NCI-H1694 (cell line): ENCODE measurements at places on chromosomes 3 and 15.
A peak's percentile ranks its signal among the peaks of the same experiment; 100 is the strongest.

- no peak for DNase-seq
Measured at GRCh38 chr3:82281205-82281604, 519.8 kb upstream of the GBE1 start.

- no peak for DNase-seq
Measured at GRCh38 chr15:47333734-47334133, 383.6 kb upstream of the SEMA6D start.

DNA sequence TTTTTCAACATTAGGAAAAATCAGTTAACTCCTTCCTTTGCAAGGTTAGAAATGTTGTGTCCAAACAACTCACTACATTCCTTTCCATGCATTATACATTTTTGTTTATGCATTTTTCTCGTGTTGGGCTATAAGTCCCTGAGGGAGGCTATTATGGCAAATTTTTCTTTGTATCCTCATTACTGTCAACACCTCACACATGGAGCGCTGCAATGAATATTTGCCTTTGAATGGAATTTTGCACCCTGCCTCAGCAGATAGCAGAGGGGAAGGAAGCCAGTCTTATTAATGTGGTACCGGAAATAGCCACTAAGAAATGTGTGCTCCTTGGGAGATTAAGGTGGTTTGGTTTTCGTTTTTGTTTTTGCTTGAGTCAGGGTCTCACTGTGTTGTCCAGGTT lies 134.7 kb downstream of the THSD4 start:
- no peak for DNase-seq

DNA sequence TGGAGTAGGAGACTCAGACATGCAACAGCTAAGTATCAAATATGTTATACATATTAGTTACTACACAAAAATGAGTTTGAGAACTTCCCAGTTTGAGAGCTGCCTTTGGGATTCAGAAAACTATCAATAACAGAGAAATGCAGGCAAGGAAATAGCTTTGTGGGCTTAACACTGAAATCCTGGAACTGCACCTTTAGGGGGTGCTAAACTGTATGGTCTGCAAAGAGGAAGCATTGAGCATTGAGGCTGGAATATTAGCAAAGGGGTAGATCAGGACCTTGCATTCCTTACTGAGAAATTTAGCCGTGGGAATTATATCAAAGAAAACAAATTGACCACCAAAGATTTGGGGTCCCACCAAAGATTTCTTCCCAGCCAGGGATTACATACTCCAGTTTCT lies 580.0 kb downstream of the ZNF385D start:
- DNase-seq: no peak

DNA sequence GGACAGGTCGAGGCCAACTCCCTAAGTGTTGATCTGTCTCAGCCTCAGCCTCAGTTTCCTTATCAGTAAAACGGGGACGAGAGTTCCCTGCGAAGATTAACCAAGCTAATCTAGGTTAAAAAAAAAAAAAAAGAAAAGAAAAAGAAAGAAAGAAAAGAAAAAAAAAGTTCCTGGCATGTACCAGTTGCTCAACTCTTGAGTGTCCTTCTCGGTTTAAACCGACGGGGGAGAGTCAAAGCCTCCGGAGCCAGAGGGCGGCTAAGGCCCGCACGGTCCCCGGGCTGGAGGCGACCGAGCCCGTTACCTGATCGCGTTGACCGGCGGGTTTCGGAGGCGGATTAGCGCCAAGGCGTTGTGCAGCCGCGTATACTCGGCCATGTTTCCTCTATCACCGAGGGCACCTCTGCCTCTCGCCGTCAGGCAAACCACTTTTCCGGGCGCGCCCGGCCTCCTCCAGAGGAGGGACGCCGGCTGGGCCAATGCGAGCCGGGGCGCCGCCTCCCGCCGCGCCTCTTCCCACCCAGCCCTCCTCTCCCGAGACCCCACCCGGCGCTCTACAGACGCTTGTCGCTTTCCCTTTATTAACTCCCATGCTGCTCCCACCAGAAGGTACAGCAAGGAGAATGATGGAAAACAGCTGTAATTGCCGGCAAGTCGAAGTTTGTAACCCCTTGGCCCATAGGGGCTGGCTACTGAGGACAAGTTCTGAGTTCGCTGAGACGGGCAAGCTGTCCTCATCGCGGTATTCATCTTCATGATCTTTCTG lies at the start of gene EHHADH:
EHHADH (minus strand) TSS at position 405 of the 766 bp plus-strand sequence; CDS start at position 378, 27 bp downstream.
- DNase-seq: no peak

GRCh38 chr3:170327040-170327808 lies 30.3 kb upstream of the SKIL start:
- no peak for DNase-seq

DNA sequence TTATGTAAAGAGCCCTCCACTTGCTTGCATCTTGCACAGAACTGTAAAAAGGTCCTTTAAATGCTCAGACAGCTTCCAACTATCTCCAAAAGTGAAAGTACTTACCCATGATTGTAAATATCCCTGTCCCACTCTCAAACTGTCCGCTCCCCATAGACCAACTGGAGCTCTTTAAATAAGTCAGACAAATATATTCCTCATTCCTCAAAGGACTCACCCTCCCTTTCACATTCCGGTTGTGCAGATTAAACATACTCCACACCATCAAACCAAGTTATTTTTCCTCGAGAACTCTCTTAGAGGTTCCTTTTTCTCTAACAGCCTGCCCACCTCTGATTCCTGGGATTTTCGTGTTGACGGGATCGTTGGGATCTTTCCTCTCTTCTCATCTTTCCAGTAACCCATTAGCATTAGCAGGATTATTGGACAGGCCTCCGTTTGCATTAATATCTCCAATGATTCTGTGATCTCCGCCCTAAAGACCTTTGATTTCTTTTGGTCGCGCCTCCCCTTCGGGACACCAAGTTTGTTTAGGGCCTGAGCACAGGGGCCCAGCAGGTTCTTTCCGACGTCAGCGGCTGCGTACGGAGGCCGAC lies 763 bp downstream of the GOLGB1 start:
- no peak for DNase-seq

- peak; percentile 84 for DNase-seq
Measured at GRCh38 chr15:45162771-45163507, 24.8 kb downstream of the SHF start.

- no peak for DNase-seq
Measured at GRCh38 chr3:45986303-45986982, 9.2 kb downstream of the FYCO1 start.

- DNase-seq: no peak
Measured at GRCh38 chr3:149620291-149621020, 37.4 kb downstream of the WWTR1 start.

GRCh38 chr3:155350571-155350970 lies 57.1 kb upstream of the STRIT1 start:
- DNase-seq: no peak

- no peak for DNase-seq
Measured at GRCh38 chr3:17847156-17847555, 104.7 kb upstream of the TBC1D5 start.

- DNase-seq: no peak
Measured at GRCh38 chr3:43710607-43711006, 19.9 kb downstream of the ABHD5 start.

- DNase-seq: no peak
Measured at GRCh38 chr15:101559952-101560351, 70.4 kb upstream of the PCSK6 start.

DNA sequence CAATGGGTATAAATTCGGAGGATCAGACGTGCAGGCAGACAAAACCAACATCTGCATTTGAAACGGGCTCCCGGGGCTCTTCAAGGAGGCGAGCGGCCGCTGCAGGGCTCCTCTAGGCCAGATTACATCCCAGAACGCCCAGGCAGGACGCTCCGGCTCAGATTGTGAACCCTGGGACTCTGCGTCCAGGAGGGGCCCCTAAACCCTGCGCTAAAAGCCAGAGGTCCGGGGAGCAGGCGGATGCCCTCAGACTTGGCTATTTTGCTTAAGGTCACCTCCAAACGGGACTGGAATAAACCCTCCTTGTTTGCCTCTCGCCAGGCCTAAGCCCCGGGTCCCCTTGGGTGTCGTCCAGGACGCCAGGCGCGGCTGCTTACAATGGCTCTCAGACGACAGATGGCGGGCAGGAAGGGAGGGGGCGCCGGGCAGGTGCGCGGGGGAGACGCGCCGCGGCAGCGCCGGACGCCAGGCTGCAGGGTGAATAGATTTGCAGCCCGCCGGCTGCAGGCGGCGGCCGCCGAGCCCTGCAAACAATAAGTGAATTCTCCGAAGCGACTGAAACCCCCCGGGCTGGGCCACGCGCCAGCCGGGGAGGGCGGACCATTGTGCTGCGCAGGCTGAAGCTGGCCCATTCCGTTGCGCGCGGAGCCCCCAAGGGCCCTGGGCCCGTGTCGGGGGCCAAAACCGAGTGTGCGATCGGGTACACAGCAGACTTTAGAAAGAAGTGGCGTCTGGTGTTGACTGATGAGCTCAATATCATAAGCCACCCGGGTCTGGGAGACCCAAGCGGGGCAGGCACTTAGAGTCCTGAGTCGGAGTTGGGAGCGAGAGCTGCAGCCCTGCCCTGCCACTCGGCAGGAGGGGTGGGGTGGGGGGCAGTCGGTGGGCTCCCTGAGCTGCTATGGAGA lies 32.3 kb upstream of the AMOTL2 start:
- DNase-seq: peak; percentile 59

GRCh38 chr3:5458526-5458925 lies 271.0 kb downstream of the EDEM1 start:
- no peak for DNase-seq

- DNase-seq: no peak
Measured at GRCh38 chr3:185317674-185318073, 45.3 kb upstream of the MAP3K13 start.

DNA sequence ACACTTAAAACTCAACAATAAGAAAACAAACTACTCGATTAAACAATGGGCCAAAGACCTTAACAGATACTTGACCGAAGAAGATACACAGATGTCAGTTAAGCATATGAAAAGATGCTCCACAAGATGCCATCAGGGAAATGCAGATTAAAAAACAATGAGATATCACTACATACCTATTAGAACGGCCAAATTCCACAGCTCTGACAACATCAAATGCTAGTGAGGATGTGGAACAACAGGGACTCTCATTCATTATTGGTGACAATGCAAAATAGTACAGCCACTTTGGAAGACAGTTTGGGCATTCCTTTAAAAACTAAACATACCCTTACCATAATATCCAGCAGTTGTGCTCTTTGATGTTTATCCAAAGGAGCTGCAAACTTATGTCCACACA lies 59.1 kb upstream of the UBE3A start:
- no peak for DNase-seq

- no peak for DNase-seq
Measured at GRCh38 chr15:37253877-37254276, 153.5 kb upstream of the MEIS2 start.

- no peak for DNase-seq
Measured at GRCh38 chr3:81728766-81729544, 32.5 kb downstream of the GBE1 start.

DNA sequence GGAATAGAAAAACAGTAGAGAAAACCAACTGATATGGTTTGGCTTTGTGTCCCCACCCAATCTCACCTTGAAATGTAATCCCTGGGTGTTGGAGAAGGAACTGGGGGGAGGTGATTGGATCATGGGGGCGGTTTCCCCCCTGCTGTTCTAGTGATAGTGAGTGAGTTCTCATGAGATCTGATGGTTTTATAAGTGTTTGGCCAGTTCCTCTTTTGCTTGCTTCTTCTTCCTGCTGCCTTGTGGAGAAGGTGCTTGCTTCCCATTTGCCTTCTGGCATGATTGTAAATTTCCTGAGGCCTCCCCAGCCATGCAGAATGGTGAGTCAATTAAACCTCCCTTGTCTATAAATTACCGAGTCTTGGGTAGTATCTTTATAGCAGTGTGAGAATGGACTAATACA lies 48.4 kb downstream of the EOMES start:
- no peak for DNase-seq

GRCh38 chr3:39065197-39065596 lies 13.4 kb downstream of the WDR48 start:
- no peak for DNase-seq

DNA sequence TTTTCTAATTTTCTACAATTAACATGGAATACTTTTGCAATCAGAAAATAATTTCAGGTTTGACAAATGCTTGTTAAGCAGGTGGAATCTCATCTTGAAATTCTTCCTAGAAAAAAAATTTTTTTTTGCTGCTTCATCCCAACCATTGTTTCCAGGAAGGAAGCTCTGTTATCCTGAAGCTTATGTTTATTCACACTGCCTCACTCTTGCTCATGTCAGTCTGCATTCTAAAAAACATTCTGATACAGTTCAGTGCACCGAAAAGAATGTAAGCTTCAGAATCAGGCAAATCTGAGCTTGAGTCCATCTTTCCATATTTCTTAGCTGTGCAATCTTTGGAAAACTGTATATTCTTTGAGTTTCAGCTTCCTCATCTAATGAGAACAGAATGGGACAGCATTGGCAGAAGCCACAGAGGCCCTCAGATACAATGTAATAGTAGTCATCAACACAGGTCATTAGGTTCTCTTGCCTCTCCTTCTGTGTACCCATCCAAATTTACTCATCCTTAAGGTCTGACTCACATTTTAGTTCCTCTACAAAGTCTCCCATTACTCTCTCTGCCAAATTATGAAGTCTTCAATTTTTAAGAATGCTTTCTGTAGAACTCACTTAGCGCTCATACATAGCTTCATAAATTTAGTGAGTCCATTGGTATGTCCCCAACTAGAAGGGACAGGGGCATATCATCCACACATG lies 881.8 kb upstream of the NR2F2 start:
- DNase-seq: no peak

DNA sequence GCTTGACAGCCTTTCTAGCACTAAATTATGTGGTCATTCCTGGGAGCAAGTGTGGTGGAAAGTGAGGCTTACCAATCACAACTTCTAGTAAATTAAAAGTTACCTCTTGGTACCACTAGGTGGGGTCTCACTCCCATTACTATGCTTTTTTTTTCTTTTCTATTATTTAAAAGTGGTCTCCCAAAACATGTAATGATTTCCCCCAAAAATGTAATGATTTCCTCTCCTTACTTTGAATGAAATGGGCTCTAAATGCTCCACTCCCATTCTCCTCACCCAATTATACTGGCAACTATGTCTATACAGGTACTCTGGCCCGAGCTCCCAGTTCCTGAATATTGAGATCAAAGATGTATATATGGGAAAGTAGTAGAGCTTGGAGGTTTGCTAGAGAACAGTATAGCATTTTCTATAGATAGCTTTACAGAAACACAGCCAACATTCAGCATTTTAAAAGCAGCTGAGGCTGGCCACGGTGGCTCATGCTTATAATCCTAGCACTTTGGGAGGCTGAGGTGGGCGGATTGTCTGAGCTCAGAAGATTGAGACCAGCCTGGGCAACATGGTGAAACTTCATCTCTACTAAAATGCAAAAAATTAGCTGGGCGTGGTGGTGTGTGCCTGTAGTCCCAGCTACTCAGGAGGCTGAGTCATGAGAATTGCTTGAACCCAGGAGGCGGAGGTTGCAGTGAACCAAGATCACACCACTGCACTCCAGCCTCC lies 70.9 kb downstream of the DCUN1D1 start:
- peak; percentile 30 for DNase-seq
